ENCODE measurements at places on chromosomes 3 and 15.

- no peak for DNase-seq
Observed at GRCh38 chr3:71258526-71258925, 325.0 kb downstream of the FOXP1 start.

GRCh38 chr3:116951610-116952009 lies 242.0 kb downstream of the TUSC7 start:
- DNase-seq, result no peak

GRCh38 chr3:177284383-177284881 lies 87.2 kb upstream of the TBL1XR1 start:
- peak; percentile 1 for DNase-seq

GRCh38 chr15:101172501-101173071 lies 79.3 kb downstream of the CHSY1 start:
- DNase-seq, result no peak

- no peak for DNase-seq
Observed at GRCh38 chr3:14561051-14561960, 21.2 kb upstream of the GRIP2 start.

DNA sequence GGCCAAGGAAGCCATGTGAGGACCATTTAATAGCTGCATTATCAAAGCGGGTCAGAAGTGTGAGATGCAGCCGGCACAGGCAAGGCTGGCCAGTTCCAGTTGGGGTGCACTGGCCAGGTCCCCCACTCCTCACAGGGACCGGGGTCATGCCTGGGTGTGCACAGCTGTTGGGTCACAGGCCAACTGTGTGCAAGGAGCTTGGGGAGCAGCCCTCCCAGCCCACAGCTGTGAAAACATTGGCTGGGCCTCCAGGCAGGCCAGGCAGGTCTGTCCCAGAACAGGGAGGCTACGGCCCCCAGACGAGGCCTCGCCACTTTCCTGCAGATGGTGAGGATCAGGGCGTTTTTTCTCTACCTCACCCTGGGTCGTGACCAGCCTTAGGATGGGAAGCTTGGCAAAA lies 521.0 kb downstream of the NTRK3 start:
- no peak for DNase-seq

DNA sequence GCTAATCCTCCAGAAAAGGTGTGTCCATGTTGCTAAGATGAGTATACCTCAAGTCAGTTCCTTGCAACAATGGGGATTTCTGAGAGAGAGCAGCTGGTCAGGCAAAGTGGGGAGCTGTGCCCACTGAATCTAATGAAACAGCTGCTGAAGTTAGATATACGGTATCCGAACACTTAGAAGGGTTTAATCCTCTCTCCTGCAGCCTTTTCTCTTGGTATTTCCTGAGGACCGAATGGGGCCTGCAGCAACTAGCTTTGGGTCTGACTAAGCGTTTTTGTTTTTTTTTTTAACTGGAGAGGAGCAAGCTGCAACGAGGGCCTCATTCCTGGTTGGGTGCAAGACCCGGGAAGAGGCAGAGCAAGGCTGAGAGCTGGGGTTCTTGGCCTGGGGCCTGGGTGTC lies 37.6 kb upstream of the BNC1 start:
- DNase-seq, result no peak

- no peak for DNase-seq
Observed at GRCh38 chr3:193548406-193548805, 6.3 kb downstream of the ATP13A4 start.

GRCh38 chr3:115162759-115163158 lies 15.7 kb upstream of the ZBTB20 start:
- DNase-seq, result no peak

- no peak for DNase-seq
Observed at GRCh38 chr3:113103588-113103987, 107.8 kb upstream of the BOC start.

GRCh38 chr15:66906668-66907614 lies 158.5 kb upstream of the SMAD3 start:
- DNase-seq, result no peak

DNA sequence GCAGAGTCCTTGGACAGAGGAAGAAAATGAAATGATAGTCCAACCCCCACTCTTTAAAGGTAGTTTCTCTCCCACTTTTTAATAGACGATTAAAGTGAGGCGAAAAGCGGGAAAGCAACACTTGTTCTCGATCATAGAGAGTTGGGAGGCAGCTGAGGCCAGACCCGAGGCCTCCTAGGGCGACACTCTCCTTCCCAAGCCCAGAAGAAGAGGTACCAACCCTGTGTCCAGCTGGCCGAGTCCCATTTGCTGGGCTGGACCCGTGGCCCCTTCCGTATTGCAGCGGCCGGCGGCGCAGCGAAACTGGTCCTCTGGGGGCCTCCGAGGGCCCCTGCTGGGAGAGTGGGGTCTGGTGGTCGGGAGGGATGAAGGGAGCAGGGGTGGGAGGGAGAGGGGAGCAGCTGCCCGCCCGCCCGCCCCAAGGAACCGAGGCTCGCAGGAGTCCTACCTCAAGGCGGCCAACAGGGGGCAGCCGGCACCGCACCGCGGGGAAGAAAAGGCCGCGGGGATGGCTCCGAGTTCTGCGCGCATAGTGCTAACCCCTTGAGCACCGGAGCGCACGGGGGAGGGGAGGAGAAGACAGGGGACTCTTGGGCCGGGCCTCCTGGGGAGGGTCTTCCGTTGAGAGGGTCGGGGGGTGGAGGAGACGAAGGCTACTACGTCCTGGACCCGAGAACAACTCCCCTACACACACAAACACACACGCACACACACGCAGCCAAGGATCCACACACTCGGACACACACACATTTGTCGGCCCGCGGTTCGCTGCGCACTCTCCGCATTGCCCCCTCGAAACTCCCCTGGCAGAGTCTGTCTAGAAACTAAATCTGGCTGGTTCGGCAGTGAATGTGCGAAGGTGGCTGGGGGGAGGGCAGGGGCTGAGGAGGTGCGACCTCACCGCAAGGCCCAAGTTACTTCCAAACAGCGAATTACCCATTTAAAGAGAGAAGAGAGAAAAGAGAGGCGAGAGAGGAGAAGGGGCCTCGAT lies 2.0 kb downstream of the WNT5A start:
- DNase-seq, result no peak

GRCh38 chr3:167777356-167777755 lies 41.8 kb downstream of the SERPINI1 start:
- DNase-seq, result no peak

DNA sequence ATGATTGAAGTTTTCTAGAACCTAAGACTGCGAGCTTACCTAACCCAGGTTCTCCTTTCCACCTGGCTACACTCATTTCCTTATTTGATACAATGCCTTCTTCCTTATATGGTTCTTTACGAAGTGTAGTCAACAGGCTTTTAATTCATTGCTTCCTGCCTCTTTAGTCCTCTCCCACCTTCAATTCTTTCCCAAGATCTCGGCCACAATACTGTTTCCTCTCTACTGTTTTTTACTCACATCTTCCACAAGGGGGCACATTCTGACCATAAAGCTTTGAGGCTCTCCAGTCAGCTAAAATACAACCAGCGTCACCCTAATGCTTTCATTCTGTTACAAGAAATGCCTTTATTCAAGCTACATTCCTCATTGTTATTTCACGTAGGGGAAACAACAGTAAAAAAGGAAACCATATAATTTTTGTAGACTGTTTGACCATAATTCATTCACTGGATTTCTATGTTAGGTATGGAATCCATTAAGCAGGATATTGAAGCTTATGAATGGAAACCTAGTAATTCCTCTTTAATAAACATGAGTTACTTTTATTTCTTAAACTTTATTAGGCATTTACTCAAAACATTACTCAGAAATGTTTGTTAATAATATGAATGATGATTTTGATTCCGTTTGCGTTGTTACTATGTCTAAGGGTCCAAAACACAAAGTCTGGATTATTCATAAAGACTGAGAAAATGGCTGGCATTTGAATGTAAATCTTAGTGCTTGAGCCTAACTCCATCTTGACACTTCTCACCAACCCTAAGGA lies 29.5 kb upstream of the VEPH1 start:
- DNase-seq, result no peak

DNA sequence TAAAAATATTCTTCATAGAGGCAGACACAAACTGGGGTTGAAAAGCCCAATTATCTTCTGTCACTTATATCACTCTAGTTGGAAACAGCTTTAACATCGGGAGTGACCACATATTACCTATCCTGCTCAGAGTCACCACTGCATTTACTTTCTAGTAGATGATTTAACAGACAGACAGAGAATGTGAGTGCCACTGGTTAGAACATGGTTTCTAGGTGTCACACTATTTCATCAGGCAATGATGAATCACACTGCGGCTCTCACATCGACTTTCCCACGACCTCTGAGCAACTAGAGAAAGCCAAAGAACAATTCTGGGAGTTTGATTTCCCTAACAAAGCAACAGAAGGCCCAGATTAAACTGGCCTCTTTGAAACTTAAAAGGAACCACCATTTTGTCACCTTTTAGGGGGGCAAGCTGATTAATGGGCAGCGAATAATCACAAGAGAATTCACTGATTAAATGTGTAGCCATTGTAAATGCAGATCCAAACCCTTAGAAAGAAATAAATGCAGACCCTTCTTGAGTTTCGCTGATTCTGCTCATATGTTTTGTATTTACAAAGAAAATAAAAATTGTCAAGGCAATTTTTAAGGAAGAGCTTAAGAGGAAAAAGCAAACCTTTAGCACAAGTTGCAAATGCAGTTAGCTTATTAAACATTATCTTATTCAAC lies 112.6 kb upstream of the KBTBD8 start:
- DNase-seq, result no peak

DNA sequence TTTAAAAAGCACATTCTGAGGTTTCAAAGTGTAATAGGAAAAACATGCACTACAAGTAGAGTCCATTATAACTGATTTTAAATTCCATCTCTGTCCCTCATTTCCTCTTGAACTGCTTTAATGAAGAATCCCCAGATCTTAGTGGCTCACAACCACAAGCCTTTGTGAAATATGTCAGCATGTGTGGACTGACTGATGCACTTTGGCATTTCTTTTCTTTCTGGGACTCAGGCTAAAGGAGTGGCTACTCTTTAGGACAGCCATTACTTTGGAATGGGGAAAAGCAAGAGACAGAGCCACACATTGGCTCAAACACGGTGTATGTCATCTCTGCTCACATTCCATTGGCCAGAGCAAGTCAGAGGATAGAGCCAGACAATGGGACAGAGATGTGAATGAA lies 139.6 kb downstream of the GRM7 start:
- DNase-seq, result no peak

GRCh38 chr3:128236657-128237056 lies 83.4 kb downstream of the EEFSEC start:
- DNase-seq, result no peak

DNA sequence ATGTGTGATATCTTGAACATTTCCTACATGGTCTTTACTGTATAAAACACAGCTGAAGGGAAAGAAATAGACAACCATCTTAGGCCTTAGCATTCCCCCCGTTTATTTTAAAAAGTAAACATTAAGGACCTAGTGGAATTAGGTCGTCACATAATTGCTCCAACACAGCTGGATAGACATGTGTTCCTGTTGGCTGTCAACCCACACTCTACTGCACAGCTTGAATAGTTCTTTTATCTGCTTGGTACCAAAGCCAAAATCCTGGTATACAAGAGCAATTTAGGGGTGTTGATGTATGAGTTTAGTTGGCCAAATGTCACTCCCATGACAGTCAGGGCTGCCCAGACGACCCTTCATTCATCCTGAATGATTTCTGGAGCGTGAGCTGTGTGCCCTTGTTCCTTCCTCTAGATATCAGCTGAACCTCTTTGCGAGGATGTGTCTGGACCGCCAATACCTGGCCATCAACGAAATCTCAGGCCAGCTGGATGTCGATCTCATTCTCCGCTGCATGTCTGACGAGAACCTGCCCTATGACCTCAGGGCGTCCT lies 179.7 kb downstream of the ITPR1 start:
- no peak for DNase-seq

GRCh38 chr15:49876401-49877038 lies 242.5 kb downstream of the ATP8B4 start:
- no peak for DNase-seq

DNA sequence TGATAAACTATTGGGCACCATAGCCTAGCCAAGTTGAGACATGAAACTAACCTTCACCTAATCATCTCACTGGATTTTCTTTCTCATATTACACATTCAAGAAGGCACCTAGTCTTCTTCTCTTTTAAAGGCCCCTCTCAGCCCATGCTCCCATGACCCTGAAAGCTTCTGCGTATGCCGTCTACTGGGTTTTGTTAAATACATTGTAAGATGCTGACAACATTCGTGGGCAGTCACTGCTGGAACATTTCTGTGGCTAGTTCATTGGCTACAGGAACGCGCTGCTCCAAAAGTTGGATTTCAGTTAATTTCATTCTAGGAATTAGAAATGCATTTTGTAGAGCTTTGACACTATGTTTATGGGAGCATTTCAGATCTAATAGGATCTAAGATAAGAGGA lies 52.3 kb upstream of the CHD2 start:
- no peak for DNase-seq

- no peak for DNase-seq
Observed at GRCh38 chr3:23440416-23441294, 237.5 kb downstream of the UBE2E2 start.

DNA sequence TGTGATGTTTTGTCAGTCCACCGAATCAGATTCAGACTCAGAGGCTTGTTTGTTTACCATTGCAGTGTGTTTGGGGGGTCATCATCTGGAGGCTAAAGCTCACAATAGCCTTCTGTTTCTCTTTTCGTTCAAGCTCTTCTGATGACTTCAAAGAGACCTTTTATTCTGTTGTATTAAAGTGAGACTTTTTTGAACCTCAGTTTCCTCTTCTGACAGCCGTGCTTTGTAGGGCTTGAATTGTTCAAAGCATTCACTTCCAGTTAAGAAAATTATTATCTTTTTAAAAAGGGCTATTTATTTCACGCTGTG lies 1.3 kb downstream of the PXK start:
- no peak for DNase-seq

DNA sequence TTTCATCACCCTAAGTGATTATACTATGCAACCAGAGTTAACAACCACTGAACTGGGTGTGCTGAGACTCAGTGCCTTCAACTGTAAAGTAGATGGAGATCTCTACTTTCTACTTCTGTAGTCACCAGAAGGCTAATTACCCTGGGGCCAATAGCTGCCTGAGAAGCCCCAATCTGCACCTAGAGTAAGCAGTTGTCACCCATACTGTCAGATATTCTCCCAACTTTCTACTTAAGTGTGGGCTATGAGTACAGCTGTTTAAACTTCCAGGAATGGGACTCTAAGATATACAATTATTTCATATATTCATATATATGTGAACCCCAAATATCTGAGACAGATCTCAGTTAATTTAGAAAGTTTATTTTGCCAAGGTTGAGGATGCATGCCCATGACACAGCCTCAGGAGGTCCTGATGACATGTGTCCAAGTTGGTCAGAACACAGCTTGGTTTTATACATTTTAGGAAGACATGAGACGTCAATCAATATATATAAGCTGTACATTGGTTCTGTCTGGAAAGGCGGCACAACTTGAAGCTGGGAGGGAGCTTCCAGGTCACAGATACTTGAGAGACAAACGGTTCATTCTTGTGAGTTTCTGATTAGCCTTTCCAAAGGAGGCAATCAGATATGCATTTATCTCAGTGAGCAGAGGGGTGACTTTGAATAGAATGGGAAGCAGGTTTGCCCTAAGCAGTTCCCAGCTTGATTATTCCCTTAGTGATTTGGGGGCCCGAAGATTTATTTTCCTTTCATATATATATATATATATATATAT lies 41.9 kb downstream of the CCNL1 start:
- DNase-seq, result no peak

All from stimulated activated CD8-positive, alpha-beta memory T cell treated with anti-CD3 and anti-CD28 coated beads, Interleukin-7, amount 100 ng/mL, for 4 hours (primary cell).